Heart left ventricle (tissue), 16 donors: ENCODE measurements at places on chromosomes 7 and 10. TPM values are rescaled to one million over a fixed set of nuclear protein-coding genes. Genes with fewer than 3 reads are reported as not detected.

NODAL gene
- not detected for total RNA-seq

CD36 gene
- total RNA-seq, result 1,007 TPM

HECW1 gene
- not detected for total RNA-seq

SPDYE5 gene
- total RNA-seq, result not detected

VSTM4 gene
- total RNA-seq, result 22.1 TPM

PDGFA gene
- total RNA-seq, result 24.8 TPM

AKR1C8 gene
- total RNA-seq, result not detected

DNA sequence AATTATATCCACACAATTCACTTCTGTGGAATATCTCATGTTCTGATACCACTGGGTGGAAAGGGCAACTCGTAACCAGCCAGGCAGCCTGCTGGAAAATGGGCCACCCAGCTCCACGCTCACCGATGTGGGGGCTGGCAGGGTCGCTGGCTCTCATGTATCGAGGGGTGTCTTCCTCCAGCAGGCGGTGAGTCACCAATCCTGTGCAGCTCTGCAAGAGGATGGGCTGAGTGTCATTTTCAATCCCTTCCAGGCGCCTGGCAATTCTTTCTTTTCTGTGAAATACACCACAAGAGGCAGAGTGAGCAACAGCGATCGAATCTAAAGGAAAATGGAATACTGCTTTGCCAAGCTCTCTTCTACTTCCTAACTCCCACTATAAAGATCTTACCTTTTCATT lies 80.1 kb downstream of the SVIL start:
- H3K27ac ChIP-seq, result no peak overlapping the region
- no peaks in the 10 kb centered on the region for H3K27me3 ChIP-seq
- no peak for DNase-seq
- no peak overlapping the region for H3K4me3 ChIP-seq

GRCh38 chr7:92251181-92251580 lies 5.4 kb downstream of the ANKIB1 start:
- H3K4me1 ChIP-seq, result peaks cover 47% of the 10 kb centered on the region
- no peak overlapping the region for H3K4me3 ChIP-seq
- no peak overlapping the region for H3K27ac ChIP-seq
- no peak for DNase-seq

- DNase-seq, result no peak
- H3K27me3 ChIP-seq, result no peaks in the 10 kb centered on the region
- H3K4me3 ChIP-seq, result no peak overlapping the region
- peaks cover 12% of the 10 kb centered on the region for H3K36me3 ChIP-seq
- peak overlapping the region; percentile 100 for H3K27ac ChIP-seq
- H3K4me1 ChIP-seq, result peaks cover 16% of the 10 kb centered on the region
Observed at GRCh38 chr10:122116331-122116730, 127.4 kb downstream of the TACC2 start.

GRCh38 chr7:131919920-131920709 lies 363.7 kb upstream of the PODXL start:
- no peak for DNase-seq
- H3K4me1 ChIP-seq, result no peaks in the 10 kb centered on the region
- H3K4me3 ChIP-seq, result no peak overlapping the region
- no peaks in the 10 kb centered on the region for H3K27me3 ChIP-seq

DNA sequence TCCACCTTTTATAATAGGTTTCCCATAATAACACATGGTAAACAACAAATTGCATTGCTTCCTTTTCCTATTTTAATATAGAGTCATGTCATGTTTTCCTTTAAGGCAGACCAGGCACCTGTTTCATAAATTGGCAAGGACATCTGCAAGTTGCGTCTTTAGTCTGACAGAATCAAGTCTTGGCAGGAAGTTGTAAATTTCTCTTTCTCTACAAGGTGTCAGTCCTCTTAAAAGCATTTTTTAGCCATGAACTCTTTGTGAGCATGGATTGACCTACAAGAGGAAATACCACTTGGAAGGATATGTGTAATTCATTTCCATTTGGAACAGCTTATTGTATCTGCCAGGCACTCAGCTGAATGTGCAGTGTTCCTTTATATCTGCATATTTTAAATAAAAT lies 176.8 kb downstream of the PRKG1 start:
- no peak overlapping the region for H3K4me3 ChIP-seq
- H3K4me1 ChIP-seq, result peaks cover 24% of the 10 kb centered on the region
- H3K27me3 ChIP-seq, result no peaks in the 10 kb centered on the region
- no peaks in the 10 kb centered on the region for H3K36me3 ChIP-seq

DNA sequence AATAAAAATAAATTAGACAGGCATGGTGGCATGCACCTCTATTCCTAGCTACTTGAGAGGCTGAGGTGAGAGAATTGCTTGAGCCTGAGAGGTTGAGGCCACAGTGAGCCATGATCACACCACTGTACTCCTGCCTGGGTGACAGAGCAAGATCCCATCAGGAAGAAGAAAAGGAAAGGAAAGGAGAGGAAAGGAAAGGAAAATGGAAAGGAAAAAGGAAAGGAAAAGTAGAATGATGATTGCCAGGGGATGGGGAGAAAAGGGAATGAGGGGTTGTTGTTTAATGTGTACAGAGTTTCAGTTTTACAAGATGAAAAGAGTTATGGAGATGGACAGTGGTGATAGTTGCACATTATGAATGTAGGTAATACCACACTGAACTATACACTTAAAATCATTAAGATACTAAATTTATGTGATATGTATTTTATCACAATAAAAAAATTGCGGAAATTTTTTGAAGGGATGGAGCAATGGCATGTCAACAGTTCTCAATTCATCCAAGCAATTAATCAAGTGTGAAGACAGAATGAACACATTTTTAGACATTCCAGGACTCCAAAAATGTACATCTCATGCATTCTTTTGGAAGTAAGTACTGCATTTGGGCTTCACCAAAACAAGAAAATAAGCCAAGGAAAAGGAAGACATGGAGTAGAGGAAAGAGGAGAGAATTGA lies 44.3 kb downstream of the IL6 start:
- H3K4me1 ChIP-seq, result no peaks in the 10 kb centered on the region
- DNase-seq, result no peak
- H3K36me3 ChIP-seq, result no peaks in the 10 kb centered on the region
- H3K27me3 ChIP-seq, result no peaks in the 10 kb centered on the region

DNA sequence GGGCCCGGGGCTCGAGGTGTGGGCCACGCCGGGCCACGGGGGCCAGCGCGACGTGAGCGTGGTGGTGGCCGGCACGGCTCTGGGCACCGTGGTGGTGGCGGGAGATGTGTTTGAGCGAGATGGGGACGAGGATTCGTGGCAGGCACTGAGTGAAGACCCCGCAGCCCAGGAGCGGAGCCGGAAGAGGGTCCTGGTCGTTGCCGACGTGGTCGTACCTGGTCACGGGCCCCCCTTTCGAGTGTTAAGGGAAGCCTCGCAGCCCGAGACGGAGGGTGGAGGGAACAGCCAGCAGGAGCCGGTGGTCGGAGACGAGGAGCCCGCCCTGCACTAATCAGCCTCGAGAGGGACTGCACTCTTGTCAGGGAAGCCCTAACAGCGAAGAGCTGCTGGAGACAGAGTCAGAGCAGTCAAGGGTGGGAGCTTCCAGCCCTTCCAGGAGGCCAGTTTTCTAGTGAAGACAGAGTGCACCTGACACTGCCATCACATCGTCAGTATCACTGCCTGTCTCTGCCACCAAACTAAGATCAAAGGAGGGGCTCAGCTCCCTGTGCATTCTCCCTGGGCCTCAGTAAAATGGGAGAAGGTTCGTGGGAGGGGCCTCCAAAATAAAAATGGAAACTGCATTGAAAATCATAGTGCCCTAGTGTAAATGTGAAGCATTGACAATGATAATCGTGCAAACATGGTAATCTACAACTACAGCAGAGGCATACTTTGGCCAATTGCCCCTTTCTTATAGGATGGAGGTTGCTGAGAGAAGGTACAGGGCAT lies 1.3 kb downstream of the MBLAC1 start:
- peak overlapping the region; percentile 94 for H3K4me3 ChIP-seq
- H3K27ac ChIP-seq, result peak overlapping the region; percentile 97
- no peaks in the 10 kb centered on the region for H3K36me3 ChIP-seq
- H3K27me3 ChIP-seq, result no peaks in the 10 kb centered on the region
- no peak for DNase-seq

DNA sequence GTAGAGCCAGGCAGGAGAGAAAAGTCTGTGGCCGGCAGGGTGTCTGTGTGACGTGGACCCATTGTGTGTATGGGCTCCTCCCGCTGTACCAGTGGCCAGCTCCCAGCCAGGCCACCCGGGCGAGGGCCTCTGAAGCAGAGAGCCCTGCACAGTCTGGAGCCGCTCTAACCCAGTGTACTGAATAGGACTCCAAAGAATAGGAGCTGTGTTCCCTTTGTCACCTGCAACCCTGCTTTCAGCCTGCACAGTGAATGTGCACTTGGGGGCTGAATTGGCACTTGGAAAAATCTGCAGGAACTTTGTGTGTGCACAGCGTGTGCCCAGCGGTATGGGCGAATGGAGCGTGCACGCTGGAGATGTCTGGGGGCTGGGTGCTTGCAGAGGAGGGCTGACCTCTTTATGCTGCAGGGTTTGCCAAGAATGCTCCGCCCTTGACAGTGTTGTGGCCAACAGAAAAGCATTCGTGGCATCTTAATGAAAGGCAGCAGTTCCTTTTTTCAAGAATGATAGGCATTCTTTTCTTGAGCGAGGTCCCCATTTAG lies 216.2 kb downstream of the AUTS2 start:
- peaks cover 28% of the 10 kb centered on the region for H3K4me1 ChIP-seq
- no peak overlapping the region for H3K4me3 ChIP-seq
- no peak overlapping the region for H3K27ac ChIP-seq
- no peaks in the 10 kb centered on the region for H3K36me3 ChIP-seq
- no peak for DNase-seq
- no peaks in the 10 kb centered on the region for H3K27me3 ChIP-seq

DNA sequence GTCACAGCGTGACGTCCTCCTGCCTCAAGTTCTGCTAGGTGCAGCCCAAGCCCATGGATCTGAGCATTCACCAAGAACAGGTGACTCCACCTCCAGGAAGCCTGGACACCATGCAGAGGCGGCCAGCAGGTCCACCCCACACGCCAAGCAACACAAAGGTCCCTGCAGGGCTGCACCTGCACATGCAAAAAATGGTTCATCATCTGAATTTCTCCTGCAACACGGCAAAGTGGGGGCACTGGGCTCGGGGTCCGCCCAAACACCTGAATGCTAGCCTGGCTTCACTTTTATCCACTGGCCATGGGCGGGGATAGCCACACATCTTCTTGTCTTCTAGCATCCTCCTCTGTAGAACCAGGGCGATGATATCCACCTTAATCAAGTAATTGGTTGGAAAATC lies 28.9 kb downstream of the CNPY1 start:
- no peak overlapping the region for H3K4me3 ChIP-seq
- no peaks in the 10 kb centered on the region for H3K36me3 ChIP-seq
- no peaks in the 10 kb centered on the region for H3K4me1 ChIP-seq
- H3K27ac ChIP-seq, result no peak overlapping the region

DNA sequence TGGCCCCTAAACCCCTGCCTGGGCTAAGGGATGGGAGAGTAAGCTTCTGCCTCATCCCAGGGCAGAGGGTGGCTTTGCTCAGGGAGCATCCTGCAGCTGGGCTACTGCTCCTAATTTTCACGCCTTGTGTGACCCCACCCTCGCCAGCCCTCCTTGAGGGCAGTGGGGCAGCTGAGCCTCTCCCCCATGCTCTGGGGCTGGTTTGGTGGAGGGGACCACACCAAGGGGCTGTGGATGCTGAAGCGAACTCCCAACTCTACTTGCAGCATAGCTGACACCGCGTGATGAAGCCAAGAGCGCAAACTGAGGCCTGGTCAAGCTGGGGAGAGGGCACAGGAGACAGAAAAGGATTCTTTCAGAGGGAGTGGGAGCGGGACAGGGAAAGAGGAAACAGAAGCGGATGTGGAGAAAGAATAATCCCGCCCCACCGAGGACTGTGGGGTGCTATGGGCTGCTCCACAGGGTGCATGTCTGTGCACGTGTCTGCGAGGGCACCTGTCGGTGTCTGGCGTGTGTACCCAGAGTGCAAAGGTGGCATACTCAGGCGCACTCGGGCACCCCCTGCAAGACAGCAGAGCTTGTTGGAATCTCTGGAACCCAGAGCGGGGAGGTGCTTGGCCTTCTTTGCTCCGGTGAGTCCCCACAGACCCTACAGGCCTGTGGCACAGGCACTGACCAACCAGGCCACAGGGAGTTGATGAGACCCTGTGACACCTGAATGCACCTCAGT lies 19.4 kb upstream of the RASGEF1A start:
- no peak overlapping the region for H3K4me3 ChIP-seq
- DNase-seq, result no peak
- H3K4me1 ChIP-seq, result no peaks in the 10 kb centered on the region
- H3K36me3 ChIP-seq, result no peaks in the 10 kb centered on the region
- peaks cover 15% of the 10 kb centered on the region for H3K27me3 ChIP-seq

- H3K27me3 ChIP-seq, result no peaks in the 10 kb centered on the region
- H3K4me3 ChIP-seq, result no peak overlapping the region
- H3K4me1 ChIP-seq, result peaks cover 25% of the 10 kb centered on the region
- DNase-seq, result no peak
Observed at GRCh38 chr7:132653366-132653930, 77.2 kb upstream of the PLXNA4 start.

- no peaks in the 10 kb centered on the region for H3K36me3 ChIP-seq
- no peak overlapping the region for H3K4me3 ChIP-seq
- no peaks in the 10 kb centered on the region for H3K4me1 ChIP-seq
- no peak for DNase-seq
- no peaks in the 10 kb centered on the region for H3K27me3 ChIP-seq
Observed at GRCh38 chr7:68697796-68698280, 900.4 kb upstream of the AUTS2 start.

GRCh38 chr10:132446661-132447445 lies 49.9 kb downstream of the PWWP2B start:
- H3K36me3 ChIP-seq, result no peaks in the 10 kb centered on the region
- no peak overlapping the region for H3K4me3 ChIP-seq
- DNase-seq, result peak; percentile 75
- H3K27me3 ChIP-seq, result no peaks in the 10 kb centered on the region

- no peaks in the 10 kb centered on the region for H3K36me3 ChIP-seq
- H3K27me3 ChIP-seq, result no peaks in the 10 kb centered on the region
- no peak overlapping the region for H3K4me3 ChIP-seq
- no peak for DNase-seq
- H3K4me1 ChIP-seq, result peaks cover 27% of the 10 kb centered on the region
Observed at GRCh38 chr10:71613877-71614276, 105.7 kb downstream of the C10orf105 start.

- no peaks in the 10 kb centered on the region for H3K36me3 ChIP-seq
- H3K4me1 ChIP-seq, result no peaks in the 10 kb centered on the region
- no peak for DNase-seq
- H3K27ac ChIP-seq, result no peak overlapping the region
- no peak overlapping the region for H3K4me3 ChIP-seq
Observed at GRCh38 chr7:128174386-128174785, 66.7 kb upstream of the LEP start.
